ENCODE measurements at places on chromosomes 16 and 17. TPM values are rescaled to one million over a fixed set of nuclear protein-coding genes. Genes with fewer than 3 reads are reported as not detected.

The PDF gene
- total RNA-seq, result 8.6 TPM

The ZNF48 gene
- 12.8 TPM for total RNA-seq

The CCDC78 gene
- 0.49 TPM for total RNA-seq

The TERB1 gene
- not detected for total RNA-seq

The KLHL10 gene
- total RNA-seq, result 2.0 TPM

The TPSG1 gene
- total RNA-seq, result not detected

The INCA1 gene
- 0.36 TPM for total RNA-seq

The TNFRSF13B gene
- total RNA-seq, result not detected

The KIF2B gene
- total RNA-seq, result not detected

- no peak for DNase-seq
Measured at GRCh38 chr17:19554393-19554792, 20.7 kb downstream of the SLC47A1 start.

- no peak for DNase-seq
Measured at GRCh38 chr16:22065252-22065651, 27.1 kb upstream of the VWA3A start.

DNA sequence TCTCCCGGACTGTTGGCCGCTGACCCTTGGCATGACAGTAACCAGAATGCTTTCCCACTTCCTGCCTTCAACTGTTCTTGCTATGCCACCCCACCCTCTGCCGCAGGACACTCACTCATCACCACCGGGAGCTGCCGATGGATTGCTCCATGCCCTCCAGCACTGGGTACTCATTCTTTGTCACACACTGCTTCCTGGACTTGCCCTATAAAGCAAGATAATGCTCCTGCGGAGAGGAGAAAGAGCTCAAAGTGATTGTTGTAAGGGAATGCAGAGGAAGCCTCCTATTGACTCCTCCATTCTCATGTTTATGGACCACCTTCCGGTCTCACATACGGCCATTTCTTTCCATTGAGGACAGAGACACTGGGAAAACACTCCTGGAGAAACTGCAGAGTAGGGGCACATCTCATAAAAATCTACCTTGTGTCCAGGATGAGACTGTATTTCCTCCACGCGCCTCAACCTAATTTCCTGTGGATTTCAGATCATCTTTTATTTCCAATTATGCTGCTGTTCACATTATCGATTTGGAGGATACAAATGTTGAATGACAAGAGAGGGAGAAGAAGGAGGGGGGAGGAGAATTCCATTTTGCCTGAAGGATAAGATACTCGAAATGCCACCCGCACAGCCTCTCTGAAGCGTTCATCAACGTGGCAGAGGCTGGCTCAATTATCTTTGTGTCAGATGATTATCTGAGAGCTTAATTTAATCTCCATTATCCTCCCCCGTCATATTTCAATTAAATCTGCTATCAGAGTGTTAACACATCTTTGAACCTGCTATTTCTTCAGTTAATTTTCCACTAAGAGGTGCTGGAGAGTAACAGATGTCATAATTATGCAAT, 486.1 kb upstream of the SALL1 start:
- no peak for DNase-seq

- DNase-seq, result peak; percentile 68
Measured at GRCh38 chr17:45129426-45129939, 2.8 kb downstream of the PLCD3 start.

DNA sequence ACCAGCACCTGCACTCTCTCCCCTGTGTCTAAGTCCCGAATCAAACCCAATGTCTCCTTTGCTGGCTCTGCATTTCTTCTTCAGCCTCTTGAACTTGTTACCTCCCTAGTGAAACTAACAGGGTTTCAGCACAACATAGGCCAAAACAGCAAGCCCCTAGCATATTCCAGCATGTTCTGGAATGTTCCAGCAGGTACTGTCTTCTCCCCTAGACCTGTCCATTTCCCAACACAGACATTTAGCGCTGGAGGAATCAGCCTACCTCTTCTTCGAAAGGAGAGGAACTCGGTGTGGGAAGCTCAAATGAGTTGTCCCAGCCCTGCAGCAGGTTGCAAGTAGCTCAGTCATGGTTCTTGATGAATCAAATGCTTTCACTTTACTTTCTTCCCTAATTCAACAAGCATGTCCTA, 47.1 kb downstream of the LITAF start:
- DNase-seq, result no peak

DNA sequence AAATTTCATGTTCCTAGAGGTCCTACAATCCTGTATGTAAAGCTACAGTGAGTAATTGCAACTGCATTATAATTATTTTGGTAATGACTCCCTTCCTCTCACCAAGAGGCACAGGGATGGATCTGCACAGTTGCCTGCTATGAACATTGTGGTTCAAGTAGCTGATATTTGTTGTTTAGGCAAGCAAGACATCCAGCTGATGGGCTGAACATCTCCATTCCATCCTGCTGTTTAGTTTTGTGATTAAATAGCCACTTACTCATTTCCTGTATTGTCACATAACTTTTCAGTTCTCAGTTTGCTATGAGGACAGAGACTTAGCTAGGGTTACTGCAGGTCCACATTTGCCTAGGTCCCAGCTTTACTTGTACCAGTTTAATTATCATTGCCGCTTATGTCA, 181.2 kb upstream of the TBX2 start:
- DNase-seq, result no peak

DNA sequence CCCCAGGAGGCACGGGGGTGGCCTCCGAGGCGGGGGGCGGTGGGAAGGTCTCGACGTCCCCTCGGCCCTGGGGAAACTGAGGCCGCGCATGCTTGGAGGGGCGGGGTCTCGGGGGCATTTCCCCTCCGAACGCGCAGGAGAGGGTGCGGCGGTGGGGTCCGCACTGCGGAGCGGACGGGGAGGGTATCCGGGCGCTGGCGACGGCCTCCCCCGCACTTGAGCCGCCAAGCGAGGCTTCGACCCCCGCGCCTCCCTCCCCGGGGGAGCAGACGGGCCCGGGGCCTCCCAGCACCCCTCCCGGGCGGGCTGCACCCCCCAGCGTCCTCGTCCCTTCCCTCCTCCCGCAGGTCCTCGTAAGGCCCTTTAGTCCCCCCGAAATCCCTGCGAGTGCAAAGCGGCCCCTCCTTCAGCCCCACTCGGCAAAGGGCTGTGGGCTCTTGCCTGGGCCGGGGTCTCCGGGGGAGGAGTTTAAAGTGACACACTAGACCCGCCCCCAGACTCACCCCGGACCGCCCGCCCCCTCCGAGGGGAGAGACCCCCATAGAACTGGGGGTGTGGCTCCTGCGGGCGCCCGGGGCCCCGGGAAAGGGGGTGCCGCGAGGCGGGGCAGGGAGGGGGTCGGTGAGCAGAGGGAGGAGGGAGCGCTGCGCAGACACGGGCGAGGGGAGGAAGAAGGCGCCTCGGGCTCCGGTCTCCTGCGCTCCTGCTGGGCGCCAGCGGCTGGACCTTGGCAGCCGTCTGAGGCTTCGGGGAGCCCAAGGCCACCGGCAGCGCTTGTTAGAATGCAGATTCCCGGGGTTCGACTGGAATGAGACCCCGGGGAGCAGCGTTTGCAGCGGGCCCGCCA, 632 bp downstream of the BAIAP3 start:
- DNase-seq, result no peak

- no peak for DNase-seq
Measured at GRCh38 chr16:14485121-14485551, 144.9 kb downstream of the PARN start.

DNA sequence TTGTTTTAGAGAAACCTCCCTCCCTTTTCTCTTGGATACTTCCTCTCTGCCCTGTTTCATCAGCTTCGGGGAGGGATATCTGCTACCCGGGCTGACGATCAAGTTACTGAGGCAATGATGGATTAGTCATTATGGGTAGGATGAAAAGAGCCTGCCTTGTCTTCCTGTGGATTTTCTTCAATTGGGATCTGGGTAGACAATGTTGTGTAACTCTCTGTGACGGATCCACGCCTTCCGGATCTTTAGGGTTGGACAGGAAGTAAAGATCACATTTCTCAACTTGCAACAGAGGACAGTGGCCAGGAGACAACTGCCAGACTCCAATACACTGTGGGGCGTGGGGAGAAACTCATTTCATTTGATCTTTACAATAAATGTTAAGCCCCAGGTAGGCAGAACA, 11.3 kb upstream of the CHST6 start:
- DNase-seq, result peak; percentile 75

GRCh38 chr16:48481772-48482171, 96.6 kb upstream of the SIAH1 start:
- DNase-seq, result no peak

- DNase-seq, result peak; percentile 66
Measured at GRCh38 chr16:82263521-82264143, 93.6 kb upstream of the MPHOSPH6 start.

DNA sequence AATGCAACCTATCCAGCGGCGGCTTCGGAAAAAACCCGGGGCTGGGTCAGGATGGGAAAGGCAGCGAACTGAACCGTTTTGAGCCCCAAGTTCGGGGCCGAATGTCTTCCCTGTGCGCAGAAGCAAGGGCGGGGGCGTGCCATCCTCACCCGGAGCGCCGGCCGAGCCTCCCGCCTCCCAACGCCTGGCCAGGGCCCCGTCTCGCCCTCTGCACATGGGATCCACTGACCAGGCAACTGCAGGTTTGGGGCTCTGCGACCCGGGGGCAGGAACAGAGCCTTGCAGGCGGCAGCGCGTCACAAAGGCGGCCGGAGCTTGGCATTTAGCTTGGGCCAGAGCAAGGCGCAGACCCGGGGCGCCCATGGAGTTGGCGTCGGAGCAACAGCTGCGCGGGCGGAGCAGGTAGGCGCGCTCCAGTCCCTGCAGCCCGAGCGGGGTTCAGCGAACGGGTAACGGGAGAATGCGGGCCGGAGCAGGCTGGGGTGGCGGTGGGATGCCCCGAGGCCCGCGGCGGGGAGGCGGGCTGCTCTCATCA, at the start of gene FBXO39:
TSS of gene FBXO39 (plus strand) at position 345 of the 535 bp plus-strand sequence. CDS start 3,654 bp downstream, outside the sequence.
- no peak for DNase-seq

DNA sequence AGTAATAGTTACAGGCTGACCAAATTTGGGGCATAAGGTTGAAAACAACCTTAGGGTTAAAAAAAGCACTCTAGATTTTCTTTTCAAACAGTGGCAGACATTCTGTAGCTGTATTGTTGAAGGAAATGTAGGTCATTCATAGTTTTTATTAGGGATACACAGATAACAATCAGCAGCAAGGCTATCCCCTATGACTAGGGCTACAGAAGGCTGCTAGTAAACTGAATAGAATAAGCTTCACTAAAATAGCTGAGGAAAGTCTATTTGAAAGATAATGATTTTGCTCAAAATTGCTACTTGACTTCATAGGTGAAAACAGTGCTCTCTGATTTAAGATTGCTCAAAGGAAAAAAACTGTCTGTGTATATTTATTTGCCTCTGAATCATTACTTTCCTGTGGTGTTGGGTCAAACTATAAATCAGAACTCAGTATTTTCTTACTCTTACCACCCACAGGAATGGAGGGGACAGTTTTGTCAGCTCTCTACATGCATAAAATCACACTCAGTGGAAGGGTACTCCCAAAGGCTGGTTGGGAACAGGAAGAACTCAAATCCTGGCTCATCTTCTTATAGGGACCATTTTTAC, 24.8 kb downstream of the RPGRIP1L start:
- DNase-seq, result no peak

DNA sequence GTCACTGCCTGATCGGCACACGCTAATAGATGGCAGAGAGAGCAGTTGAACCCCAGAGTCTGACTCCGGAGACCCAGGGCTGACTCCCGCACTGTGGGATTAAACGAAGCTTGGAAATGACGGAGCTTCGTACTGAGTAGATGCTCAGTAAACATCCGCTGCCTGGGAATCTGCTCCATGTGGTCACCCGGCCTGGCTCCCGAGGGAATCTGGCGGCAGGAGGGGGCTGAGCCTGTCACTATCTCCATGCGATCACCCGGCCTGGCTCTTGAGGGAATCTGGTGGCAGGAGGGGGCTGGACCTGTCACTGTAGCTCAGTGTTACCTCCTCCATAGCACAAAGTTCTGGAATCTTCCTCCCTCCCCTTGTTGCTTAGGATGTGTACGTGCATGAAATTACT, 139.7 kb upstream of the CIBAR2 start:
- DNase-seq, result no peak

GRCh38 chr17:7021993-7022778, 664 bp upstream of the BCL6B start:
- peak; percentile 91 for DNase-seq

GRCh38 chr16:11747949-11748403, 5.3 kb upstream of the TXNDC11 start:
- DNase-seq, result no peak

DNA sequence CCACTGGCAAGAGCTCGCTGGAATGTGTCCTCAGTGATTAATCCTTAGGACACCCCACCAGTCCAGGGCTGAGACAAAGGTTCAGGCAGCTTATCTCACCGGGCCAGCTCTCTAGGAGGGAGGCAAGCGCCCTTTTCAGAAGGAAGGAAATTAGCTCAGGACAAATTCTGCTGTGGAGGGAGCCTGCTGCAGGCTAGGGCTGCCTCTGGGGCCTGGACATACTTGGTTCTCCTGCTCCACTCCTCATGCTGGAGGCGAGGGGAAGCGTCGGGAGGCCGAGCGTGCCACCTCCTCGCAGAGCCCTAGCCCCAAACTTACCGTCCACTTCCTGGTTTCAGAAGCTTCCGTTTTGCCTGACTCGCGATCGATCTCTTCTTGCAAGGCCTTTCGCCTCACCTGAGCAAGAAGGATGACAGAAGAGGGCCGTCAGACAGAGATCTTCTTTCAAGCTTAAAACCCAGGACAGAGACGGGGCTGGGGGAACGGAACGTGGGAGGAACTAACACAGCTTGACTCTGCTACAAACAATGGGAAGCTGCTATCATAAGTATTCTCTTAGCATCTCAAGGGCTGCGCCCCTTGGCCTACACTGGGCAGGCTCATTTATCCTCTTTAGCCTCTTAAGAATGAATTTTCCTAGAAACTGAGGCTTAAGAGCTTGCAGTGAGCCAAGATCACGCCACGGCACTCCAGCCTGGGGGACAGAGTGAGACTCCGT, 7.7 kb downstream of the KNOP1 start:
- DNase-seq, result no peak

DNA sequence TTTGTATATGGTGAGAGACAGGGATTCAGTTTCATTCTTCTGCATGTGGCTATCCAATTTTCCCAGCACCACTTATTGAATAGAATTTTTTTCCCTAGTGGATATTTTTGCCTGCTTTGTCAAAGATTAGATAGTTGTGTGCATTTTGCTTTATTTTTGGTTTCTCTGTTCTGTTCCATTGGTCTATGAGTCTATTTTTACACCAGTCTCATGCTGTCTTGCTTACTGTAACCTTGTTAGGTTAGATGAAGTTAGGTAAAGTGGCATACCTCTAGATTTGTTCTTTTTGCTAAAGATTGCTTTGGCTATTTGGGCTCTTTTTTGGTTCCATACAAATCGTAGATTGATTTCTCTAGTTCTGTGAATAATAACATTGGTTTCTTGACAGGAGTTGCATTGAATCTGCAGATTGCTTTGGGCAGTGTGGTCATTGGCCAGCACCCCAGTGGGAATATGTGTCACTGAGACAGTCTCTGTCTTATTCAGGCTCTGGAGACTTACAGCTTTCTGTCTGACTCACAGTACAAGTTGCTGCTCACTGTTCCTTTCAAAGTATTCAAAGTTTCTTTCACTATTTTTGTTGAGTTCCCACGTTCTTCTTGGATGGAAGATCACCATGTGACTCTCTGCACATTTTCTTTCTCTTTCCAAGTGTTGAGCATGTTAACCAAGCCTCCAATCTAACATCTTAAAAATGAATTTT, 709.1 kb downstream of the CDH11 start:
- DNase-seq, result no peak
